Endothelial cell of umbilical vein (primary cell): ENCODE measurements at places on chromosomes 2 and 18.
A peak's percentile ranks its signal among the peaks of the same experiment; 100 is the strongest.

GRCh38 chr2:208334230-208334629, 68.2 kb downstream of the PIKFYVE start:
- no peak for DNase-seq

DNA sequence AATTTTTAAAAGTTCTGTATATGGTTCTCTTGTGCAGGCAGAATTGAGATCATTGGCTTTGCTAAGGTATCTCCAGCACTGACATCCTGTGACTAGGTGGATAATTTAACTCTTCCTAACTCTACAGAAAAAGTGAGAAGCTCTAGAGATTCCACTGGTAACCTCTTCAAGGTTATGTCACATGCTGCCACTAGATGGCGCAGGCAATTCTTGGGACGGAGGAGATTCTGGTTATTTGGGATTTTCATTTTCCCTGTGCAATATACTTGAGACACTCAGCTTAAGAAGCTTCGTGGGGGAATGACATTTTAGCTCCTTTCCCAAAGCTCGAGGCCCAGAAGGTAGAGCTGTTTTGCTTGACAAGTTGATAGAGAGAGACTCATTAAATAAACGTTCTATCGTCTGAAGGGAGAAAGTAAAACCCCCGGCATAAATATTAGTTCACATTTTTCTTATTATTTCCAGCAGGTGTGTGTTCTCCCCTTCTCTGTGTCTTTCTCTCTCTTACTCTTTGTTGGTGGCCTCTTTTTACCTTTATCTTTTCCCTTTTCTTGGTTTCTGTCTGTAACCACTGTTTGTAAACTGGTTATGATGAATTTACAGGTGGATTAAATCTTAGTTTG, 26.6 kb upstream of the LANCL1 start:
- DNase-seq, result peak; percentile 55

GRCh38 chr2:157107877-157108276, 149.6 kb upstream of the GALNT5 start:
- peak; percentile 45 for DNase-seq

GRCh38 chr18:45448871-45449270, 166.4 kb upstream of the SLC14A2 start:
- no peak for DNase-seq

GRCh38 chr18:51137891-51138290, 59.6 kb downstream of the MEX3C start:
- DNase-seq, result no peak

GRCh38 chr2:162004031-162004430, 70.0 kb downstream of the DPP4 start:
- no peak for DNase-seq

GRCh38 chr2:113225263-113226259, 51.8 kb downstream of the PSD4 start:
- no peak for DNase-seq

DNA sequence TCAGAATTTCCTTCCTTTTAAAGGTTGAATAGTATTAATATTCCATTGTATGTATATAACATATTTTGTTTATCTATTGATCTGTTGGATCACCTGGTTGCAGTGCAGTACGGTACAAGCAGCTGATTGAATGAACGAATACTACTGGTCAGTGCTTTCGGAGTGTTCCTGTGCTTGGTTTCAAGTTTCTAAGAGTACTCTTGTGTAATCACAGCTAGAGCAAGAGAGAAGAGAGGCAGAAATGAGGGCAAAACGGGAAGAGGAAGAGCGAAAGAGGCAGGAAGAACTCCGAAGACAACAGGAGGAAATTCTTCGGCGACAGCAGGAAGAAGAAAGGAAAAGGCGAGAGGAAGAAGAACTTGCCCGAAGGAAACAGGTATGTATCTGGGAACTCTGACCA, 40.3 kb upstream of the KCNJ13 start:
- no peak for DNase-seq

GRCh38 chr2:152598975-152599759, 118.1 kb downstream of the PRPF40A start:
- DNase-seq, result no peak

DNA sequence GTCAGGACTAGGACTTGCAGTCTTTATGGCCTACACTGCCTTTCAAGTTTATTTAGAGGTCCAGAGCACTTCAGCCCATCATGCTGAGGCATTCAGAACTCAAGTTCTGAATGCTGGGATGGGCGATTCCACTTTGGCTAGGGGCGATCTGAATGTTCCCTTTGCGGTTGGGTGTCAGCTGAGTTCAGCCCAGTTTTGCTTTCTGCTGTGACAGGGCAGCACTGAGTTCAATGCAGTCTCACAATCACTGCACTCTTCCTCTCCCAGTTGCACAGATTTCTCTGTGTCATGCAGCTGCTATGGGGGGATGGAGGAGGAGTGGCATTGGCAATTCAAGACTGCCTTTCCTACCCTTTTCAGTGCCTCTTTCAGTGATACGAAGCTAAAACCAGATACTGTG, 1232.0 kb upstream of the FAM98A start:
- DNase-seq, result no peak

- DNase-seq, result no peak
These were observed 72.4 kb upstream of the CCDC150 start for GRCh38 chr2:196566961-196567666.

- no peak for DNase-seq
These were observed 153.7 kb upstream of the KCTD1 start for GRCh38 chr18:26702086-26702485.

GRCh38 chr2:3288470-3289170, 89.0 kb downstream of the EIPR1 start:
- DNase-seq, result no peak
